Effector memory CD8-positive, alpha-beta T cell (primary cell): ENCODE measurements at places on chromosomes 1 and 21.

DNA sequence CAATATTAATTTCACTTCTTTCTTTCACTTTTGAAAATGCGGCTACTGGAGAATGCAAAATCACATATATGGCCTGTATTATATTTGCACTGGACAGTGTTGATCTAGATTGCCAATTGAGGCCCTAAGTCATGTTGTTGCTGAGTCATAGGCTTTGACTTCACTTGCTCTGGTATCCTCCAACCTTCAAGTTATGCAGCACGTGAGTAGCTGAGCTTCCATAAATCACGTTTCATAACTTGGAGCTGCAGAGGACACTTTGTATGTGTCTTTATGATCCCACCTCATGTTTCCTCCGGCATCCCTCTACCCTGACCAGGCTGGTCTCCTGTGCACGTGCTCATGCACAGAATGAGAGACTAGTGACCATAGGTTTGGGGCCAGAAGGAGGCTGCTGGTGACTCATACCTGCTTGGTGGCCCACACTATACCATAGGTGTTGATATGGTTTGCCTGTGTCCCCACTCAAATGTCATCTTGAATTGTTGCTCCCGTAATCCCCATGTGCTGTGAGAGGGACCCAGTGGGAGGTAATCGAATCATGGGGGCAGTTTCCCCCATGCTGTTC is 103.0 kb upstream of the TSPAN2 start:
- no peak for DNase-seq

DNA sequence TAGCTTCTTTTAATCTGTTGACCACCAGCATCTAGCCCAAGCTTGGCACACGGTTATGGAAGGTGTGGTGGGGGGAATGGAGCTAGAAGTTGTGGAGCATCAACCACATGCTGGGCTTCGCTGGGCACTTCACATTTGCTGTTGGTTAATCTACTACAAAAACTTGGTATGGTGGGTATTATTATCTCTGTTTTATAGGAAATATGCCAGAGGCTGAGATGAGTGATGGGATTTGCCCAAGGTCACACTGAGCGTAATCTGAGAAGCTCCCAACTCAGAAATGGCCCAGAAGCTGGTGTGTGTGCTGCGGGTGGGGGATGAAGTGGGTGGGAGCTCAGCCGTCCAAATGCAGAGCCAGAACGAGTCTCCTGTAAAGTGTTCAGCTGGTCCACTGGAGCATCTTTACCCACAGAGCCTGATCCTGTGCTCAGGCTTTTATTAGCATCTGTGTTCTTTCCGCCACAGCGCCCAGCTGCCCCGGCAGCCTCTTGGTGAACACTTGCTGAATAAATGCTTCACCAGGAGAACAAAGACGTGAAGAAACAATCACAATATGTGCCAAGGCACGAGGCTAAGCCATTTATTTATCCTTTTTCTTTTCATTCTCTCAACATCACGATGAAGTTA is 98.6 kb upstream of the JUN start:
- no peak for DNase-seq

- DNase-seq: no peak
Measured at GRCh38 chr1:40407453-40407852, 33.9 kb downstream of the SMAP2 start.

GRCh38 chr21:39326607-39327307 is 13.3 kb upstream of the BRWD1 start:
- no peak for DNase-seq

GRCh38 chr1:14167884-14168283 is 430.6 kb upstream of the KAZN start:
- DNase-seq: no peak

GRCh38 chr1:94032637-94033036 is 88.3 kb downstream of the ABCA4 start:
- no peak for DNase-seq

DNA sequence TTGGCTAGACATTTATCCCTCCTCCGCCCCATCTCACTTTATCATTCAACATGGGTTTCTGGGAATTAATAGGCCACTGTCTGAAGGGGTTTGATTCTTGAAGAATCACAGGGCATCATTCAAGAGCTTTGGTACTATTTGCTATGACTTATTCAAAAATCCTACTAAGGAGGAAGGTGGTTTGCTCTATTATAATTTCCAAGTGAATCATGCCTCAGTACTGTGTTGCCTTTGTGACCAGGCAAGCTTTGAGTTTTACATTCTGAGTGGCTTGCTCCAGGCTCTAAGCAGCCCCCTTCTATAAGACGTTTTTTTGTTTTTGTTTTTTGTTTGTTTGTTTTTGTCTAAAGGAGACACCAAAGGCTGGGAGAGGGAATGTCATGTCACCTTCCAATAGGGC is 2.6 kb downstream of the C1orf21 start:
- no peak for DNase-seq

GRCh38 chr1:1842360-1843146 is 48.3 kb downstream of the GNB1 start:
- DNase-seq: no peak

DNA sequence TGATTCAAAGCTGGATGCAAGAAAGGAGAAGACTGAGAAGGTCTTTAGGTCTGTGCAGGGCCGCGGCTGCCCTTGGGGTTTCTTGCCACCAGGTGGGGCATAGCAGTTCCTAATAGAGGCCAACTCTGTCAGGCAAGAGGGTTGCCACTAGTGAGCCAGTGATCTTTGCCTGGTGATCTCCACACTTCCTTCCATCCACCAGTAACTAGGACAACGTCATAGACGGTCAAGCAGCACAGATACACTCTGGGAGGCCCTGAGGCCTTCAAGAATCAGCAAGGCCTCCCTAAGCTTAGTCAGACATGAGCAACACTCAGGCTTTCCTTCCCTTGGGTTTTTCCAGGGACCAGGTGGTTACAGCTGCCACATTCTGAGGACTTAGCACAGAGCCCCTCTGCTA is 32.9 kb upstream of the ATP2B4 start:
- peak; percentile 66 for DNase-seq

- DNase-seq: no peak
Measured at GRCh38 chr1:232377494-232377770, 252.5 kb downstream of the SIPA1L2 start.

DNA sequence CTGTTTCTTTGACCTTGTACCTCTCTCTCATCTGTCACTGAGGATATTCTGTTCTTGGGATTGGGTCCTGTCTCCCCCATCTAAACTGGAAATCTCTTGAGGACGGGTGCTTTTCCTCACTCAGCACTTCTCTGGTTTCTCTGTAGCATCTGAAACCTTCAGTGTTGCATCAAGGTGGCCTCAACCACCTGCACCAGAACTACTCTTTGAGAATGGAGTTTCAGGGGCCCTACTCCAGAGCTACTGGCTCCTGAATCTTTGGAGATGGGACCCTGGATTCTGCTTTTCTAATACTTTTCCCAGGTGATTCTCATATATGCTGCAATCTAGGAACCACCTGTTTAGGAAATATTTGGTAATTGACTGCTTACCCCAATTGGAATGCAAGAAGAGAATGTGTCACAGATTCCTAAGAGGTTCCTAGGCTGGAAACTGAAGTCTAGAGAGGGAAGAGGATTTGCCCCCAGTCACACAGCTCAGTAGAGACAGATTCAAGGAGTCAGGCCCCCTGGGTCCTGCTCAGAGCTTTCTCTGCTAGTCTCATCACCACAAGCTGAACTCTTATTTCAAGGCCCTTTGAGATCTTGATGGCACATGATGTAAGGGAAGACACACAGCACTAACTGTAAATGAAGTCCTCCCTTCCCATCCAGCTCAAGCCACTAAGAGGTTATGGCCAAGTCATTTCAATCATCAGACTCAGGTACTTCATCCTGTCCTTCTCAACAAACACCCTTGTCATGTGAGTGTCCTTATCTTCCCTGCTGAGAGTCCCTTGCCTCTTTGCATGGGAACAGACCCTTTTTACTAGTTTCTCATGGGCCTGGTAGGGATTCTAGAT is 48.7 kb downstream of the EIF2D start:
- DNase-seq: no peak

DNA sequence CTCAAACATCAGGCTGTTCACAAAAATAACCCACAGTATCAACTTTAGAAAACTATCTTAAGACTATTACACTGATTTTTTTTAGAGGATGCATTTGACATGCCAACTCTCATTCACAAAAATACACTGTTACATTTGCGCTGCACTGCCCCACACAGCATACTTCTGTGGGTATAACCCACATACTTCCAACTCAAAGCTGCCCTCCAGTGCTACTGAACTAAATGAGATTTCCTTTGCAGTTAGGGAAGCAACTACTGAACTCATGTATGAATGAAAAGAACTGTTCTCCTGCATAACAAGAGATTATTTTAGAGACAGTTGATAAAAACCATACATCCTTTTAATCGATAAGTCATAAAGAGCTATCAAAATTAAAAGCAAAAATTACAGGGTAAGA is 25.8 kb upstream of the GADD45A start:
- DNase-seq: no peak

GRCh38 chr21:15224346-15225086 is 159.7 kb upstream of the NRIP1 start:
- no peak for DNase-seq

- DNase-seq: no peak
Measured at GRCh38 chr1:55353707-55354620, 138.8 kb upstream of the USP24 start.

- DNase-seq: no peak
Measured at GRCh38 chr1:85328713-85329397, 52.4 kb upstream of the BCL10 start.

- no peak for DNase-seq
Measured at GRCh38 chr1:42221952-42222606, 57.5 kb upstream of the GUCA2A start.

- DNase-seq: no peak
Measured at GRCh38 chr1:53303726-53304515, 23.9 kb downstream of the LRP8 start.

DNA sequence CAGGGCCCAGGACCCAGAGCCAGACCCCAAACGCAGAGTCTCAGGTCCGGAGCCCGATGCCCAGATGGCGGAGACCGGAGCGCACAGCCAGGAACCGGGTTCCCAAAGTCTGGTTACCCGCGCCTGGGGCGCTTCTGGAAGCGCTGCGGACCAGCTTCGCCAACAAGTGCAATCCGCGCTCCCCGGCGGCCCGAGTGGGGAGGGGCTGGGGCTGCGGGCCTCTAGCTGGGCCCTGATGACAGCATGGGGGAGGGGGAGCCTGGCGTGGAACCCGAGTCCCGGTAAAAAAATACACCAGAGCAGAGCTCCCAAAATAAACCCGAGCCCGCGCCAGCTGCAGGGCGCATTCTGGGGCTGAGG is 494 bp downstream of the NT5C1A start:
- DNase-seq: no peak

DNA sequence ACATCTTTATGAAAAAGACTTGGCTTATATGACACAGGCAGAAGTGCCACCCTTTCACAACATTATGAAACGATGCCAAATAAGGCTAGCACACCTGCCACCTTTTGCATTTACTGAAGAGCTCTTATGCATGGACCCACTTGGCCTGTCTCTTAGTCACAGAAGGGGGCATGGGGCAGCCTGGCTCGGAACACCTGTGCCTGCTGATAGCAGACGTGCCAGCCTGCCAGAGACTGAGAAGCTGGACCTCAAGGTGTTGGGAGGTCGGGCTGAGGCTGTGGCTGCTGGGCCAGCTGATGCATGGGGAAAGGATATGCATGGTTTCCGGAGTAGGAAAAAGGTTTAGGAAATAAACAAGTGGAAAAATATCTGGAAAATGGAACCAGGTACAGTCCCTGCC is 21.5 kb downstream of the RCAN1 start:
- DNase-seq: no peak

GRCh38 chr1:2546515-2547209 is 9.5 kb upstream of the TNFRSF14 start:
- peak; percentile 78 for DNase-seq

- no peak for DNase-seq
Measured at GRCh38 chr1:49183489-49183888, 406.8 kb upstream of the BEND5 start.

DNA sequence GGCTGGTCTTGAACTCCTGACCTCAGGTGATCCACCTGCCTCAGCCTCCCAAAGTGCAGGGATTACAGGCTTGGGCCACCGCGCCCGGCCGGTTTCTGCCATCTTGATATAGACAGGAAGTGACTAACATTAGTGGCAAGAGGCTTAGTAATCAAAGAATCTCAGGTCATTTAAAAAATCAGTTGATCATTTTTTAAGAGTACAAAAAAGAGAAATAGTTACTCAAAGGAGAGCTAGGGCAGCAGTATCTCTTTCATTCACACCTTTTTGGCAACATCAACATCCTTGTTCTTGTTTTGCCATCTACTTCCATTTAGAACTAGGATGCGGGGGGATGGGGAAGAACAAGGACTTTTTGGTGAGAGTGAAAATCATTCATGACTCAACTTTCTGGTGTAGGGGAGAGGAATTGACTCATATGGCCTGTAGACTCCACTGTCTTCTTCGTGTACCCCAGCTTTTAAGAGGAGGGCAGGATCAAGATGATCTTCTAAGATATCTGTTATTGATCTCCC is 8.8 kb downstream of the FCRLB start:
- no peak for DNase-seq

DNA sequence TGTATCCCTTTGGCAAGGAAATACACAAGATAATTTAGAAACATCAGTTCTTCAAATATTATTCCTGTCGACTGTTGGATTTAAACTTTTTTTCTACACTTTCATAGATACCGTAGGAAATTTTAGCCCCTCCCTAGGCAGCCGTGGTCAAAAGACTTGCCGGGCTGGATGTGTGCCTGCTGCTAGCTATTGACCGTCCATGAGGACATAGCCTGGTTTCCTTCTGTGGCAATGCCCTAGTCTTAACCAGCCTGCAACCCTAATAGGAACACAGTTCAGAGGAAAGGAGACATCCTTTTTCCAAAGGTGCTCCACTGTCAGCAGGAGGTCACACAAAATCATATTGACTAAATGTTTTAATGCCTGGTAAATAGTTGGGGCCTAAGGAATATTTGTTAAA is 20.4 kb upstream of the KIAA1614 start:
- no peak for DNase-seq

DNA sequence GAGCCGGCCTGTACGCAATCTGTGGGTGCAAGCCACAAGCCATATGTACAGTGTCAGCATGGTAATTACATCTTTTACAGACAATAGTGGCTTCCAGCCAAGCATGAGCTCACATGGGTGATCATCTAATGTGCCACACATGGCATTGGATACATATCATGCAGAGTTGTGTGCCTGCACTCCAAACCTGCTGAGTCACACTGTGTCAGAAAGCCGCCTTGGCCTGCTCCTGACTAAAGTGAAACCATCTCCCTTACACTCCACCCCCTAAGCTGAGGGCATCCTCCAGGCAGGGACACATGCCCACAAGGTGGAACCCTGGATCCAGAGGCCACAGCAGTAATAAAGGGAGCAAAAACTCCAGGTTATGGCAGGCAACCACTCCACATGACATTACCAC is 72.5 kb downstream of the KCNT2 start:
- DNase-seq: no peak

- DNase-seq: no peak
Measured at GRCh38 chr1:14365301-14365988, 233.0 kb upstream of the KAZN start.

- no peak for DNase-seq
Measured at GRCh38 chr1:39297551-39297950, 93.1 kb downstream of the MACF1 start.
